IPS-NIHi11 (cell line): ENCODE measurements at places on chromosomes 3 and 15.
A peak's percentile ranks its signal among the peaks of the same experiment; 100 is the strongest.

- no peak for DNase-seq
These were observed 67.3 kb downstream of the ATG7 start for GRCh38 chr3:11339541-11339940.

- DNase-seq: no peak
These were observed 44.7 kb upstream of the LIPC start for GRCh38 chr15:58387130-58387529.

DNA sequence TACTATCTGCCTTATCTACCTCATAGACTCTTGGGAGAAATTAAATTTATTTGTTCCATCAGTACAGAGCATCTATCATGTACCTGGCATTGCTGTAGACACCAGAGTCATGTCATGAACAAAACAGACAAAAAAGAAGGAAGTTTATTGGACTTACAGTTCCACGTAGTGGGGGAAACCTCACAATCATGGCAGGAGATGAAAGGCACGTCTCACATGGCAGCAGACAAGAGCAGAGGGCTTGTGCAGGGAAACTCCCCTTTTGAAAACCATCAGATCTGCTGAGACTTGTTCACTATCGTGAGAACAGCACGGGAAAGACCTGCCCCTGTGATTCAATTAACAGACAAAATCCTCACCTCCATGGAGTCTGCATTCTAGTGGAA lies 25.6 kb upstream of the ACAP2 start:
- no peak for DNase-seq

DNA sequence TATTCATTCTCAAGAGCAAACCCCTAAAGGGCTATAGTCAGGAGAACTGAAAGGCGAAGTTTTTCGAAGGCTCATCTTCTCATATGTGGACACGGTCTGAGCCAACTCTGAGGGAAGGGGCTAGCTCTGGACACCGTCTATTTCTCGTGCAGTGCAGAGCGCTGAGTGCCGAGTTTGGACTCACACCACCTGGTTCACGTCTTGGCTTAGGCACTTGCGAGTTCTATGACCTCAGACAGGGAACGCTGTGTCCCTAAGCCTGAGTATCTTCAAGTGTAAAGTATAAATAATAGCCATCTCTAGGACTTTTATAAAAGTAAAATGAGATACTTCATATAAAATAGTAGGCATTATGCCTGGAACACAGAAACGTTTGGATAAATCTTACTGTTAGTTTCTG lies 223.7 kb downstream of the FMN1 start:
- no peak for DNase-seq

GRCh38 chr3:167203062-167203461 lies 177.0 kb downstream of the ZBBX start:
- no peak for DNase-seq

DNA sequence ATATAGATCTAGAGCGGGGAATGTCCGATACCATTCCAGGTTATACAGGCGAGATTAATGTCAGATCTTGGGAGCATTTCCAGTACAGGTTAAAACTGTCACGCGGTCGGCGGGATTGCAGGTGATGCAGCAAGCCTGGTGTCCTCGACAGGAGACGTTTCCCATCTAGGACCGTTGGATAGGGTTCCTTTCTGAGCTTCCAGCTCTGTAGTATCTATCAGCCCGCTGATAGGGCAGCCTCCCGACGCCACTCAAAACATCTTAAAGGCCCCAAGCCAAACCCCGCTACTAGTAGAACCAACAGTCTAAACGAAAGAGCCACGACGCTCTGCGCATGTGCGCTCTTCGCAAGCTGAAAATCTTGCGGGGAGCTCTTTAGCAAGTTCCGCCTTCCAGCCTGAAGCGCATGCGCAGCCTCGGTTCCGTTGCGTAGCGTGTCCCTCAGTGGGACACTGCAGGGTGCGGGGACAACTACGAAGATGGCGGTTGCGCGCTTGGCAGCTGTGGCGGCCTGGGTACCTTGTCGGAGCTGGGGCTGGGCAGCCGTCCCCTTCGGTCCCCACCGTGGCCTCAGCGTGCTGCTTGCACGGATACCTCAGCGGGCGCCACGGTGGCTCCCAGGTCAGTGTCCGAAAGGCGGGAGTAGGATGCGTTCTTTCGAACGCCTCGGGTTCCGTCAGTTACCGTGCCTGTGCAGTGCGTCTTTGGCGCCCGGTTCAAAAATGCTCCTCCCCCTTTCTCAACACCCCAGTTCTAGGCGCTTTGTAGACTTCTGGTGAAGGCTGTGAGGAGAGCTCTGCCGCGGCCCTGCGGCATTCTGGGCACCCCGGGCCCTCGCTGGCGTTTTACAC lies at the start of gene ABHD10:
Gene ABHD10 (plus strand): TSS at position 444 of the 851 bp plus-strand sequence. CDS start 36 bp downstream, at position 480.
- peak; percentile 91 for DNase-seq
